ENCODE measurements at places on chromosomes 2 and 18. TPM values are rescaled to one million over a fixed set of nuclear protein-coding genes. Genes with fewer than 3 reads are reported as not detected.

Gene RMND5A
- total RNA-seq, result 23.6 TPM

Gene ALPP
- total RNA-seq, result not detected

Gene SERPINB8
- 39.4 TPM for total RNA-seq

Gene UGT1A6
- 14.0 TPM for total RNA-seq

Gene GATA6
- 0.03 TPM for total RNA-seq

Gene MITD1
- total RNA-seq, result 34.6 TPM

Gene TDRD15
- not detected for total RNA-seq

Gene GREB1
- 0.11 TPM for total RNA-seq

Gene LYG2
- not detected for total RNA-seq

Gene TWIST2
- 24.1 TPM for total RNA-seq

Gene C2orf15
- total RNA-seq, result 0.60 TPM

Measured in foreskin keratinocyte (primary cell).